ENCODE measurements at places on chromosomes 5 and 9.

DNA sequence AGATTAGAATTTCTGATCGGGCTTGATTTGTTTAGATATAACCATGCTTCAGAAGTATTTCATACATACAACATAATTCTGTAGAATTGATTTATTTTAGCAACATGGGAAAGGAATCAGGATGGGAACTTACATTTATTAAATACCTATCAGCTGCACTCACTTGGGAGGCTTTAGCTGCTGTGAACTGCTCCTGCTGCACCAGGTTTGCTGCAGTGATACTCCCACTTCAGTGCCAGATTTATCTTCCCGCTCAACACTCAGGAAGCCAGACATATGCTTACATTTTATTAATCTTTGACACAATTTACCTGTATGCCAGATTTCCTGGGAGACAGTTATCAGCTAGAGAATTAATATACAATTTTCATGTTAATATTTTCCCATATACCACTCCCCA, 64.0 kb upstream of the PLCXD3 start:
- no peak for DNase-seq

DNA sequence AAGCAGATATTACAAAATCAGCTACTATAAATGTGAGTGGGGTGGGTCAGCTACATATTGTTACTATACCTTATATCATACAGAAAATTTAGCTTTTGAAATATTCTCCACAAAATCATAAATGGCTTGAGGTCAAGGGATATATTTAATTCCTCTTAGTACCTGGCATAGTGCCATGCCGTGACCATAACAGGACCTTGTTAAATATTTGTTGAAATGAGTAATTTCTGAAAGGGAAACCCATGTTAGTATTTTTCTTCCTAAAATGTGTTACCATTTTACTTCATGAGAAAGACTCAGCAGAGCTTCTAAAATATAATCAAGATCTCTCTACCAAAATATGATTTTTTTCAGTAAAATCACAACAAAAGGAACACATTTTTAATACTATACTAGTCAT, 14.8 kb downstream of the ATP10B start:
- DNase-seq = no peak

DNA sequence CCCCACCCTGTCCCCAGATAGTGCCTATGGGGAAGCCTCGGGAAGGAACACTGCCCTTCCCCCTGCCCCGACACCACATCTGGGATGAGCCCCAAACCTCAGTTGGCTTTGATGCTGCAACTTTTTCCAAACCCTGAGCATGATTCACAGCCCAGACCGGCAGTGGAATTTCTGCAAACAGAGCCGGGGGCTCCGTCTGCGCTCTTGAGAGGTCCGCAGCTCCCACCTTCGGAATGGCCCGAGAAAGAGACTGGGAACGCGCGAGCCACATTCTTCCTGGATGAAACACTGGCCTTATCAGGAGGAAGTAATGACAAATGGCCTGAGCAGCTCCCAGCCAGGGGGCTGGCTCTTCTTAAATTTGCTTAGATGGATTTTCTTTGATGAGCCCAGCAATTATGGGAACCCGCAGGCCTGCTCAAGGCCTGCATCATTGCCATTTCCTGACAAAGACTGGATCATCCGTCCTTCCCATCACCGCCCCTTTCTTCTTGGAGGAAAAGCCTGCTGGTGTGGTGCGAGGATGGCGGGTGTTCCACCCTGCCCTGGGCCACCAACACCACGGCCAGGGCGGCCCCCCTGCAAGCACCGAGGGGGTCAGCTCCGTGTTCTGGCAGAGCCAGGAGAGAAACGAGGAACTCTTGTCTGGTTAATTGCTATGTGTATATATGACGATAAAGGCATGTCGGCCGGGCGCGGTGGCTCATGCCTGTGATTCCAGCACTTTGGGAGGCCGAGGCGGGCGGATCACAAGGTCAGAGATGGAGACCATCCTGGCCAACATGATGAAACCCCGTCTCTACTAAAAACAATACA, 38.8 kb upstream of the COL5A1 start:
- no peak for DNase-seq

DNA sequence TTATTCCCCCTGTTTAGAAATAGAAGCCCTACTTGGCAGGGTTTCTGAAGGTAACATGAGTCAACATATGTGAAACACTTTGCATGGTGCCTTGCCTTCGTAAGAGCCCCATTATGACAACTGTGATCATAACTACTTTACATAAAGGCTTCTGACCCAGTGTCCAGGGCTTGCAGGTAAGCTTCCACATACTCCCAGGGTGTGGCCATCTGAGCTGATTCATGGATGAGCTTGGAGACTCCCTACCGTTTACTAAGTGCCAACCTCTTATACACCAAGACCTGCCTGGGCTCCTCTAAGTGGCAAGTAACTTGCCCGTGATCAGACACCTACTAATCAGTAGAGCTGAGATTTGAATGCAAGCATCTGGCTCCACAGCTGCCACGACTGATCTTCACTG, 62.8 kb upstream of the C5orf58 start:
- DNase-seq = no peak

- DNase-seq = no peak
Observed at GRCh38 chr5:158619083-158619788, 480.5 kb downstream of the EBF1 start.

DNA sequence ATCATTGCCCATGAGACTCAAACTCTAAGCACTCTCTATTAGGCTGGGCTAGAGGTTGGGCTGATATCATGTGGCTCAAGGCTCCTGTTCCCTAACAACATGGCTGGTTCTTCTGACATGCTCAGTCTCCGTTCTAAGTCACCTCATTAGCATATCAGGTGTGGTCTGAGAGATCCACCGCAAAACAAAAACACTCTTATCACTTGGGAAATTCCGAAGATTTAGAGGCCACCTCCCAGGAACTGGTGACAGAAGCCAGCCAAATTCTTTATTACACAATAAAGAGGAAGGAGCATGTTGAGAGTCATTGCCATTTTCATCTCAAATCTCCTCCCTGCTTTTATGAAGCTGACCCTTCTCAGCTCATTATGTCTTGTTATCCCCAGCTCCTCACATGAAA, 107.6 kb downstream of the MSX2 start:
- DNase-seq = no peak

DNA sequence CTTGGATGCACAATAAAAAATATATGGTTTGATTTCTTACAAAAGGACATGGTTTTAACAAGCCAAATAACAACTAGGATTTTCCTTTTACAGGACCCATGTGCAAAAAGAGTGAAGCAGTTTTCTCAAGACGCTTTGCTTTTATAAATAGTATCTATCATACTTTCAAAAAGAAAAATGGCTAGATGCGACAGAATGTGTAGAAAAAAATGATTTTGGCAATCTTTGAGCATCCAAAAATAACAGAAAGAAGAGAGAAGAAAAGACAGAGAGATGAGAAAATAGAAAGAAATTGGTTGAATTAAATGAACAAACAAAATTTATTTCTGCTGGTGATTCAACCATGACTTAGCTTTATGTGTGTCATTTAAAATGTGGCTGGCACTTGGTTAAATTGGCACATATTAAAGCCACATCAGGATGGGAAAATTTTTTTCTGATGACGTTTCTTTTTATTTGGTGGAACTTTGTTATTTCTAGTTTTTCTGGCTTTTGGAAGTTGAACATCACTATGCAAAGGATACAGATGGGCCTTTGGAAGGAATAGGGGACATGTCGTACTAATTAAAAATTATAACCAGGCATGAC, 35.6 kb upstream of the NREP start:
- no peak for DNase-seq

DNA sequence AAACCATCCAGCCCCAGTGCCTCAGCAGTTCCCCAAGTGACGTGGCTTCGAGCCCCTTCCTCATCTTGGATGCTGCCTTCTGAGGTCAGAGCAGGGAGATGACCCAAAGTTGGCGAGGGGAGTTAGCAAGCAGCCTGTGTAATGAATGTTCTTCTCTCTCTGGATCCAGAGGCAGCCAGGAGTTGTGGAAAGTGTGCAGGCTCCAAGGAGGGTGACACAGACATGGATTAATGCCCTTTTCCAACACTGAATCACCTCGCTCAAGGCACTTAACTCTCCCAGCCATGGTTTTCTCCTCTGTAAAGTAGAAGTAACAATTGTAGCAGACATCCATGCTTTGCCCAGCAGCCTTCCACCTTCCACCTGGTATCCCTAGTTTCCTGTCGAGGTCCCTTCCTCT, 64.6 kb upstream of the HAND1 start:
- DNase-seq = no peak

- no peak for DNase-seq
Observed at GRCh38 chr5:69516769-69517168, 24.2 kb downstream of the OCLN start.

- no peak for DNase-seq
Observed at GRCh38 chr9:135960411-135961276, 529 bp downstream of the UBAC1 start.

GRCh38 chr9:137460363-137461315, 1.5 kb upstream of the NSMF start:
- DNase-seq = no peak

DNA sequence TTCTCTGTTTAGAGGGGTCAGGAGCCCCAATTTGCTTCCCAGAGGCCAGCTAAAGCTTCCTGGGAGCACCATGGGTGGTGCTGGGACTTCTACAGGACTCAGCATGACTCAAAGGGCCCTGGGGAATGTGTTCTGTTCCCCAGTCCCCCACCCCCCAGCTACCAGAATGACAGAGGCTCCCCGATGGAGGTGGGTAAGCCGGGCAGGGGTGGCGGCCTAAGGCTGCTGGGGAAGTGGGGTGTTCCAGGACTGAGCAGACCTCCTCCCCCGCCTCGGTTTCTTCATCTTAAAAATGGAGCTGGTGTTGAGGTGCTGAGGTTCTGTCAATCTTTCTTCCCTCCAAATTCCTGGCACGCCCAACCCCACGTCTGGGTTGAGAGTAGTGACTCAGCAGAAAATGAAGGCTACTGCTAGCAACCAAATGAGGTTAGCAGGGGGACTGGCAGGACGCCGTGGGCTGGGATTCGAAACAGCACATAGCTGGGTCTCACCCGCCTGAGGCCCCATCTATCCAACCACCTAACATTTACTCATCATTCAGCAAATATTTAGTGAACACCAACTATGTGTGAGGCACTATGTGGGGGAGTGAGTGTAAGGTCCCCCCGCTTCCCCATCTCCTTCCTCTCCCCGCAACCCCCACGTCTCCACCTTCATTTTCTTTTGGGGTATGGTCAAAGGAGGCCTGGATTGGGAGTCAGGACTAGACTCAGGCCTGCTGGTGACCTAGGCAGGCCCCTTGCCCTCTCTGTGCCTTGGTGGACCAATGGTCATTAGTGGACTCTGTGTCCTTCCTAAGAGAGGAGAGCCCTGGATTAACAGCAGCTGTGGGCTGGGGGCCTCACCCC, 50.2 kb downstream of the C9orf50 start:
- no peak for DNase-seq

DNA sequence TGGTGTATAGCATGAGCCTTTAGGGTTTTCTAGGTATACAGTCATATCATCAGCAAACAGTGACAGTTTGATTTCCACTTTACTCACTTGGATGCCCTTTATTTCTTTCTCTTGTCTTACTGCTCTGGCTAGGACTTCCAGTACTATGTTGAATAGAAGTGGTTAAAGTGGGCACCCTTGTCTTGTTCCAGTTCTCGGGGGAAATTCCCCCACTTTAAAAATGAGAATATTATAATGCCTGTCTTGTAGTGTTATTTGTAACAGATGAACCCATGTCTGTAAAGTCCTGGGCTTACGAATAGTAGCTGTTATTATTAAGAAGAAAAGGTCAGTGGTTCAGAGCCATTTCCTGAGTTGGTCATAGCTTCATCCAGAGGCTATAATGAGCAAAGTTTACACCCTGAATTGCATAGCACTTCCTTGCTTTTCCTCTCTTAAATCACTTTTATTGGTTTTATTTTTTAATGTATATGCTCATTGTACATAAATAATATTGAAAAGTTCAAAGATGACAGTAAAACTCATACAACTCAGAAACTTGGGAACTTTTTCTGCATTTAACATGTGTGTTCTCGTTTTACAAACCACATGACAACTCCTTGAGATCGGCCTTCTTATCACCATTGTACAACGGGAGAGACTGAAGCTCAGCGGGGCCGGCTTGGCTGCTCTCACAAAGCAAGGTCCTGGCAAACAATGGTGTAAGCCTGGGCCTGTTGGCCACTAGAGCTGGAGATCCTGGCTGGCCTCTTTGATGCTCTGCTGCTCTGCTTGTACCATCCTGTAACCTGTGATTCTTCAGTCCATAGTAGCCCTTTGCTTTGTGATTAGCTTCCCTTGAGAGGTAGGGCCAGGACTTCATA, 85.2 kb downstream of the CYFIP2 start:
- no peak for DNase-seq

- no peak for DNase-seq
Observed at GRCh38 chr9:34252016-34252415, 73.2 kb downstream of the UBAP1 start.

- no peak for DNase-seq
Observed at GRCh38 chr5:130063603-130064002, 159.3 kb downstream of the CHSY3 start.

GRCh38 chr9:105672711-105673234, 10.5 kb downstream of the TAL2 start:
- DNase-seq = no peak

DNA sequence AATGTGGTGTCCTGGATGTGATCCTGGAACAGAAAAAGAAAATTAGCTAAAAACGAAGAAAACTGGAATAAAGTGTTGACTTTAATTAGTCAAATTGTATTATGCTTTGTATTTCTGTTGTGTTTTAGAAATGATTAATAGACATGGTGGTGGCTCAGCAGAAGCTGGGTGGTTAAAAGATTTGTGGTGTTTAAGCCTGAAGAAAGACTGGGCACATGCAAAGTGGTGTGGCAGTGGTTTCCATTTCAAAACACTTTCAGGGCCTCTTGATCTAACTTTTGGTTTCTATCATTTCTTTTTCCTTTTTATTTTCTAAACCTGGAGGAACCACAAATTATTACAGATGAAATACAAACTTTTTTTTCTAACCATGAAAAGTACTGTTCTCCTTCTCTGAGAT, 44.1 kb downstream of the ADGRV1 start:
- DNase-seq = no peak

GRCh38 chr5:80190960-80191359, 64.9 kb downstream of the SERINC5 start:
- no peak for DNase-seq

DNA sequence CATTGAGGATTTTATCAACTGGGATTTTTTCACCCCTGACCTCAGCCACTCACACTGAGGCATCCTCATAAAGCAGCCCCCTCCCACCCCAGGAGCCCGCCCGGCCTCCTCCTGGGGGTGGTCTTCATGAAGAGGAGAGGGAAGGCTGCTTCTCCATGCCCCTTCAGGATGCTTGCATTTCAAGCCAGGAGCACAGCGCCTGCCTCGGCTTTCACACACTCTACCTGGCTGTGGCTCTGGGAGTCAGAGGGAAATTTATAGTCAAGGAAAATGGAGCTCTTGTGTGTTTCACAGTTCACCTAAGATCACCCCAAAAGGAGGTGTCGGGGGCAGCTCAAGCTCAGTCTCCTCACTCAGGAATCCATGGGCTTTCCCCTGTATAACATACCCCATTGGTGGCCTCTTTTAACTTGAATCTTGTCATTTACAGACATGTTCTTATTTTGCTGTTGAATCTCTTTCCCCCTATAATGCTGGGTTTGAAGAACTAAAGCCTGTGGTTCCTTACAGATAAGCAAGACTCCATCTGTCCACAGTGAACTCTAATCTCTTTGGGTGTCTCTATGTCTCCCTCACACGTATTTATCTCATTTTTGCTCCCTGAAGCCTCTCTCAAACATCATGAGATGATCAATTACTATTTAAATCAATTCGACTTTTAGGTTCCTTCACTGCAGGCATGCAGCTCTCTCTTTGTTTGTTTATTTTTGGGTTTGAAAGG, 22.6 kb upstream of the IQGAP2 start:
- no peak for DNase-seq

Data from SK-N-MC (cell line).